ENCODE measurements at places on chromosomes 4 and X. TPM values are rescaled to one million over a fixed set of nuclear protein-coding genes. Genes with fewer than 3 reads are reported as not detected.

- H3K4me1 ChIP-seq = no peaks in the 10 kb centered on the region
- H3K27me3 ChIP-seq = no peaks in the 10 kb centered on the region
- no peaks in the 10 kb centered on the region for H3K36me3 ChIP-seq
- H3K27ac ChIP-seq = no peak overlapping the region
- H3K4me3 ChIP-seq = no peak overlapping the region
Measured at GRCh38 chrX:35743331-35743730, 54.8 kb upstream of the MAGEB16 start.

Gene CBR4
- 13.5 TPM for total RNA-seq

DNA sequence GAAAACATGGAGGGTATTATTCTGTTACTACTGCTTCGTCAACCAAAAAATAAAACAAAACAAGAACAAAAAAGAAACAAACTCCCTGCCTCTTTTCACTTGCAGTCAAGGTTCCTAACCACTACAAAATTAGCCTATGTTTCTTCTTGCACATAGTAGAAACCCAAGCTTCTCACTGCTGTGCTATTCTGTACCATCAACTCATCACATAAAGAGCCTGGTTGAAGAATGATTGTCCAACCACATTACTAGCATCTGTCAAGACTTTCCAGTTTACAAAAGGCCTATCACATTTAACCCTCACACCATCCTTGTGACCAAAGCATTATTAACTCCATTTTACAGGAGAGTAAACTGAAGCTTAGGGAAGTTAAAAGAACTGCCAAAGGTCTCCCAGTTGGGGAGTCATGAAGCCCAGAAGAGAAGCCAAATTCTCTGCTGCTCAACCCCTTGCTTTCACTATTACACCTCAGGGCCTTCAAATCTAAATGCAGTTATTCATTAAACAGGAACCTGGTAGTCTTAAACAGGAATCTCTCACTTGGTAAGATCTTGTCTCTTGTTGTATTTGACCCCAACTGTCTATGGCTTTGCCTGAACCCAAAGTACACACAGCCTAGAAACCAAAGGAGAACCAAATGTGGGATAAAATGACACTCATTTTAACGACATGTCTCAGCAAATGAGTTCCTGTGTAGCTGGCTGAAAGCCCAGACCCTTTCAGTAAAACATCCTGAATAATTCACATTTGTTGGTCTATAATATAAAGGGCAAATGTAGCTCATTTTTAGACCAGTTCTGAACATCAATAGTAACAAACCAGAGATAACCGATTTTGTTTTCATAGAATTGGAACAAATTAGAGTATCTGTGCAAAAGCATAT lies 8.6 kb downstream of the F9 start:
- no peak overlapping the region for H3K27ac ChIP-seq
- no peak for DNase-seq
- H3K4me1 ChIP-seq = no peaks in the 10 kb centered on the region

GRCh38 chr4:7917669-7918068 lies 22.0 kb downstream of the AFAP1 start:
- H3K4me1 ChIP-seq = peaks cover 74% of the 10 kb centered on the region
- peak overlapping the region; percentile 4 for H3K4me3 ChIP-seq
- H3K36me3 ChIP-seq = no peaks in the 10 kb centered on the region

DNA sequence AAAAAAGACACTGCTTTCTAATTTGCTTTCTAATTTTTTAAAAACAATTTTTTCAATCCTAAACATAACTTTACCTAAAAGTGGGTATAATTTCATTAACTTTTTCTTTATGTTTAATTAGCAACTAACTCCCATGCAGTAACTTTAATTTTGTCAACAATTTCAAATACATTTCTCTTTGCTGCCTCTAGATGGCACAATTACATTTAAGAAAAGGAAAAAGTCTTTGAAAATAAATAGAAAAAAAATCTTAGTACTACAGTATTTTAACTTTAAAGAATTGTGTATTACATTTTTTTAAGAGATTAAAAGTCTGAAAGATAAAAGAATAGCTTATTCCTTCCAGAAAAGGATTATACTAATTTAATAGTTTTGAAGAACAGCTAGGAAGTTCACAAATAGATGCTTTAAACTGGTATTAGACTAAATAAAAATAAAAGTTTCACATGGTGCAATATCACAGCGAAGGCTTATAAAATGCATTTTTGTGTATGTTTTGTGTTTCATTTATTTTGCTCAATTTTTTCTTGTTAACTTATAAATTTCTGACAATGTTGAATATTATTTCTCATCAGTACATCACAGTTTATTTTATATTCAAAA lies 105.1 kb downstream of the ADGRA3 start:
- no peaks in the 10 kb centered on the region for H3K4me1 ChIP-seq
- H3K4me3 ChIP-seq = no peak overlapping the region
- DNase-seq = no peak
- H3K27me3 ChIP-seq = no peaks in the 10 kb centered on the region
- H3K27ac ChIP-seq = no peak overlapping the region
- peaks cover 2% of the 10 kb centered on the region for H3K36me3 ChIP-seq

- H3K27me3 ChIP-seq = no peaks in the 10 kb centered on the region
- no peak overlapping the region for H3K4me3 ChIP-seq
- H3K27ac ChIP-seq = peak overlapping the region; percentile 60
- DNase-seq = no peak
- peaks cover 11% of the 10 kb centered on the region for H3K4me1 ChIP-seq
Measured at GRCh38 chr4:119666653-119667091, 38.1 kb upstream of the PDE5A start.

DNA sequence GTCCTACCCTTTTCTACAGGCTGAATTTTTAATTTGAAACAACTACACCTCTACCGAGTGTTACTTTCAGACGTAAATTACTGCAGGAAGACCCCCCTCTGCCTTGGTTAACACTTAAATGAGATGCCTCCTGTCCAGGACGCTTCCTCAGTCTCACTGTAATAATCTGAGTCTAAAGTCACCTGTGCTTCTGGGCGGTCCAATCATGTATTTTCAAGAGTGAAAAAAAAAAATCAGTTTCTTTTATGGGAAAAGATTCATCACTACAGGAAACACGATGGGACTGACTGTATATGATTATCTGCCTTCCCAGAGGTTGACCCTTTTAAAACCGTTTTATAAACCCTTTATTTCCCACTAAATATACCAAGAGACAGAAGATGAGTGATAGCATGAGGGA lies 776 bp downstream of the RBM47 start:
- H3K27ac ChIP-seq = no peak overlapping the region
- H3K4me3 ChIP-seq = peak overlapping the region; percentile 72
- DNase-seq = no peak

- peak overlapping the region; percentile 49 for H3K27ac ChIP-seq
- no peak overlapping the region for H3K4me3 ChIP-seq
- peaks cover 11% of the 10 kb centered on the region for H3K4me1 ChIP-seq
- H3K36me3 ChIP-seq = no peaks in the 10 kb centered on the region
- no peaks in the 10 kb centered on the region for H3K27me3 ChIP-seq
Measured at GRCh38 chr4:70713453-70714078, 8.2 kb upstream of the RUFY3 start.

DNA sequence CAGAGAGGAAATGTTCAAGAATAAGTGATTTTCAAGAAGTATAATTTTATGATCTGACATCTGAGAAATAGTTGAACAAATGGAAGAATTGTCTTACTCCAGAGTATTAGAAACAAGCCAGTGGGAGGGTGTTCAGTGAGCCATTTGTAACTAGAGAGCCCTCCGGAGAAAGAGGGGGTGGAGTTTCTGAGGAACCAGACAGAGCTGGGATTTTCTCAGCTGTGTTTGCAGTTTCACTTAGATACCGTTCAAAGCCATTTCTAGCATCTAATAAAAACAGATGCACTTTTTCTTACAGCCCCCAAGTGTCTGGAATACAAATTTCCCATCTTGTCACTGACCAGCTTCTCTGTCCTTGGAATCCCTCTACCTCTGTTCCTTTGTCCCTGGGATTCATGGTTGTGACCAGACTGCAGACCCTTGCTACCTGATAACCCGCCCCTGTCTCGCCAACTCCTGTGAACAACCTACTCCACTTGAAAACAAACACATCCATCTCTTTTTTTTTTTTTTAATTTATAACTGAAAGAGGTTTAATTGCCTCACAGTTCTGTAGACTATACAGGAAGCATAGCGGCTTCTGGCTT lies 132.8 kb upstream of the KLF3 start:
- no peaks in the 10 kb centered on the region for H3K36me3 ChIP-seq
- no peak overlapping the region for H3K27ac ChIP-seq
- H3K27me3 ChIP-seq = no peaks in the 10 kb centered on the region
- H3K4me1 ChIP-seq = no peaks in the 10 kb centered on the region

Gene IDUA
- 30.6 TPM for total RNA-seq

Gene BRS3
- not detected for total RNA-seq

Data from Panc1 (cell line).